ENCODE measurements at places on chromosomes 12 and 14.

DNA sequence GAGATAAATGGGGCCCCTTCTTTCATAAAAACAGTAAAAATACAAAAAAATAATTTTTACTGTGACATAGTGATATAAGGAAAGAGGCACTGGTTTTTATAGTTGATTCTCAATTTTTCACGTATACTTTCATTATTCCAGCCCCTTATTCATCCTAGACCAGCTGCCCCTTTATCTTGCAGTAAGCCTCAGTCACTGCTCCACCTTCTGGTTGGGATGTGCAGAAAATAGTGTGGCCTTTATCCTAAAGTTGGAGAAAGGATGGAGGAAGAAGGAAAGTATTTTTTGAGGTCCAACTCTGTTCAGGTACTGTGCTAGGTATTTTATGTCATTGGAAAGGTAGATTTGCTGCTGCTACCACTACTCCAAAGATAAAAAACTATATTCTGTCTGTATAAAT lies 172.7 kb downstream of the ANO6 start:
- DNase-seq: peak; percentile 66

DNA sequence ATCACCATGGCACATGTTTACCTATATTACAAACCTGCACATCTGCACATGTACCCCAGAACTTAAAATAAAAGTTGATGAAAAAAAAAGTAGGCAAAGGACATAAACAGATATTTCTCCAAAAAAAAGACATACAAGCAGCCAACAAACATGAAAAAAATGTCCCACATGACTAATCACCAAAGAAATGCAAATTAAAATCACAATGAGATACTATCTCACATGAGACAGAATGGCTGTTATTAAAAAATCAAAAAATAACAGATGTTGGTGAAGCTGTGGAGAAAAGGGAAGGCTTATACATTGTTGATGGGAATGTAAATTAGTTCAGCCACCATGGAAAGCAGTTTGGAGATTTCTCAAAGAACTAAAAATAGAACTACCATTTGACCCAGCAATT lies 68.0 kb upstream of the FAR2 start:
- DNase-seq: no peak

DNA sequence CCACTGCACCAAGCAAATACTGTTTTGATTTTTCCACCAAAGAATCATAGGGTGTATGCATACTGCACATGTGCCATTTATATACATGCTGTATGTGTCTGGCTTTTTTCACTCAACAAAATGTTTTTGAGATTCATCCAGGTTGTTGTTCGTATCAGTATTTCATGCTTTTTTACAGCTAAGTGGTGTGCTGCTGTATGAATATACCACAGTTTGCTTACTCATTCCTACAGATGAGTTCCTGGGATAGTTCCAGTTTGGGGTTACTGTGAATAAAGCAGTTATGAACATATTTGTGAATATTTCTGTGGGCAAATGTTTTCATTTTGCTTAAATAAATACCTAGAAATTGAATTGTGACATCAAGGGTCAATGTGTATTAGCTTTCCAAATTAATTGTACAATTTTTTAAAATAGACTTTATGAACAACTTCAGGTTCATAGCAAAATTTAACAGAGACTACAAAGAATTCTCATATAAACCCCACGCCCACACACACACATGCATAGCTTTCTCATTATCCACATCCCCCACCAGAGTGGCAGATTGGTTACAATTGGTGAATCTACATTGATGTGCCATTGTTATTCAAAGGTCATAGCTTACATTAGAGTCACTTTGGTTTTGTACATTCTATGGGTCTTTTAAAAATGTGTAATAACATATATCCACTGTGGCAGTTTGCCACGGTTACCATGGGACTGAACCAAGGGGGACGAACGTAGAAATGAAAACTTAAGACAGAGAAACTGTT lies 6.9 kb upstream of the KRT6A start:
- no peak for DNase-seq

DNA sequence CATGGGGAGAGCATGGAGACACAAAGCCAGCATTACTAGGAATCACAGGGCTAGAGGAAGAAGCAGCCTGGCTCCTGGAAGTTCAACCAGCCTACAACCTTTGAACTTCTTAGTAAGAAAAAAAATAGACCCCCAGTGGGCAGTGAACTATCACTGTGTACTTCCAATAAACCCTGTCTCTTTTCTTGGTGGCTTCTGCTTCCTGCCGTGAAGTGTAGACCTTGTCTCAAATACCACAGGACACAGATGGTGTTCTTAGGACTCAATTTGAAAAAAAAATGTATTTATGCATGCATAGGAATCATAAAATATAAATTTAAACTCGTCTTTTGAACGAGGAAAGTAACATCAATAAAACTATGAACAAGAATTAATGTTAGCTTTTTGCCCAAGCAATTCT lies 3.6 kb upstream of the PTGER2 start:
- no peak for DNase-seq

GRCh38 chr14:97878727-97879126 lies 1081.5 kb downstream of the VRK1 start:
- DNase-seq: no peak

DNA sequence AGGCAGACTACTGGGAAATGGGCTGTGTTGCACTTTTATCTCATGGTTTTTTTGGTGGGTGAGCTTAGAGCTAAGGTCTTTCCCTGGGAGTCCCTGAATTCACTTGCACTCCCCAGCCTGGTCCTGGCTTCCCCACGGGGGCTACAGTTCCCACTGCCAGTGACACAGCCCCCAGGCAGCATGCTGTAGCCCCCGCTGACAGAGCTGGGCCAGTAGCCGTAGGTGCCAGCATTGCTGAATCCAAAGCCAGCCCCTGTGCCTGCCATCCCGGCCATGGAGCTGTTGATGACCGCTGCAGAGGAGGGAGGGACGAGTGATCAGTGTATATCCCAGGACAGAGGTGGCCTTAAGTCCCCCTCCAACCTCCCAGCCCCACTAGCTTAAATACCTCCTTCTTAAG lies 6.9 kb upstream of the KRT72 start:
- no peak for DNase-seq

GRCh38 chr12:132452596-132453350 lies 37.2 kb upstream of the FBRSL1 start:
- no peak for DNase-seq

DNA sequence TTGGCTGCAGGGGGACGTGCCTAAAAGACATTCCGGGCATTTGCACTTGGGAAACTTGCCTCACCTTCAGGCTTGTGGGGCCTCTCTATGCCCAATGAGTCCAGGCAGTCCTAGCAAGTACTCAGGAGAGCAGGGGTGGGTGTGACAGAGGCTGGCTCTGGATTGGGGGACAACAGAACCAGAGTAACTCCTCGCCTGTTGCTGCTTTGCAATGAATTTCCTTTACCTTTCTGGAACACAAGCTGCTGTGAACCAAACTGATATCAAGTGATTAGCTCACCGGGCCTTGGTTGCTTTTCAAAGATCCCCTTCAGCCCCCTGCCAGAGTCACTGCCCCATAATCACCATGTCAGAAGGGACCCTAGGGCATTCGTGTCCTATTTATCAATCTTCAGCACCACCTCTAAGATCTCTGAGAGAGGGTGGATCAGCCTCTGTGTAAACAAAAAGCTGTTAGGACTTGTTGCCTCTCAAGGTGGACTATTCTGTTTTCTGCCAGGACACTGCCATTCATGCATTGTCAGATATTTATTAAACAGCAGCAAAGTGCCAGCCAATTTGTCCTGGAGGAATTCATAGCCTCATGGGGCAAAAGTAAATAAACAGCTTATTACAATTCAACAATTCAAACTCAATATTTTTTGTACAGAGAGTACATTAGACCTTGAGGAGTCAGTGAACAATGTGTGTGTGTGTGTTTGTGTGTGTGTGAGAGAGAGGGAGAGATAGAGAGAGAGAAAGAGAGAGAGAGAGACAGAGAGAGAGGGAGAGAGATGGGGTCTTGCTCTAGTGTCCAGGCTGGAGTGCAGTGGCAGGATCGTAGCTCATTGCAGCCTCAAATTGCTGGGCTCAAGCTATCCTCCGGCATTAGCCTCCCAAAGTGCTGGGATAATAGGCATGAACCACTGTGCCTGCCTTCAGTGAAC lies 11.3 kb downstream of the NFATC4 start:
- no peak for DNase-seq

GRCh38 chr12:91924827-91925226 lies 220.8 kb downstream of the BTG1 start:
- no peak for DNase-seq

GRCh38 chr14:96958057-96958456 lies 160.9 kb downstream of the VRK1 start:
- DNase-seq: no peak

GRCh38 chr12:92123780-92124688 lies 21.6 kb downstream of the BTG1 start:
- DNase-seq: no peak

DNA sequence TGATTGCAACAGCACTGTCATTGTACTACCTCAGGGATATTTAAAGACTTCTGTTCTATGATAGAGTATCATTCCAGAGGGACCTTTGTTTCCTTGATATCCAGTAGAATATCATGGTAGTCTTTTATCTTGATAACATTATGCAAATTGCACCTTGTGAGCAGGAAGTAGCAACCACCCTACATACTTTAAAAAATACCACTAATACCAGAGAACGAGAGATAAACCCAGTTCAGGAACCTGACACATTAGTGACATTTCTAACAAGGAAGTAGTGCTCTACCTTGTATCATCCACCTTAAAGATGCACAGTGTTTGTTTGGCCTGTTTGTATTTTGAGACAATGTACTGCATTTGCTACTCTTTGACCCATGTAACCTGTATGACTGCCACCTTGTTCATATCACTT lies 8.8 kb upstream of the MAP4K5 start:
- DNase-seq: no peak

DNA sequence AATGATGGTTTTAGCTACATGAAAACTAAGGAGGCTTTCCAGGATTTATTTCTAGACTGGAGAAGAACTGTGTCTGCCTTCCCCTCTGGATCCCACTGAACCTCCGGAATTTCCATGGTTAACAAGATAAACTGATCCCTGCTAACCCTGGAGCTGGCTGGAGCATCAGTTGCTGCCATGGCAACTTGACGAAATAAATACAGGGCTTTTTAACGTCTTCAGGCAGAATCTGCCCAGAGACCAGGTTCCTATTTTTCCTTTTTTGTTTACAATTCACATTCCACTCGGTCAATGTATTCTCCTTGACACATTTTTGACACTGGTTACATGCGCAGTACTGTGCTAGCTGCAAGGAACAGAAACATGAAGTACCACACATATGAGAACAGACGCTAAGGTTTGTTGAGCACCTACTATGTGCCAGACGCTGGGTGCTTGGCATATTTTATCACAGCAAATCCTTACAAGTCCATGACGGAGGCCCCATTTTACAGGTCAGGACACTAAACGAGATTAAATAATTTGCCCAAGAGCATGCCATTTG lies 1.7 kb downstream of the C14orf132 start:
- DNase-seq: no peak

DNA sequence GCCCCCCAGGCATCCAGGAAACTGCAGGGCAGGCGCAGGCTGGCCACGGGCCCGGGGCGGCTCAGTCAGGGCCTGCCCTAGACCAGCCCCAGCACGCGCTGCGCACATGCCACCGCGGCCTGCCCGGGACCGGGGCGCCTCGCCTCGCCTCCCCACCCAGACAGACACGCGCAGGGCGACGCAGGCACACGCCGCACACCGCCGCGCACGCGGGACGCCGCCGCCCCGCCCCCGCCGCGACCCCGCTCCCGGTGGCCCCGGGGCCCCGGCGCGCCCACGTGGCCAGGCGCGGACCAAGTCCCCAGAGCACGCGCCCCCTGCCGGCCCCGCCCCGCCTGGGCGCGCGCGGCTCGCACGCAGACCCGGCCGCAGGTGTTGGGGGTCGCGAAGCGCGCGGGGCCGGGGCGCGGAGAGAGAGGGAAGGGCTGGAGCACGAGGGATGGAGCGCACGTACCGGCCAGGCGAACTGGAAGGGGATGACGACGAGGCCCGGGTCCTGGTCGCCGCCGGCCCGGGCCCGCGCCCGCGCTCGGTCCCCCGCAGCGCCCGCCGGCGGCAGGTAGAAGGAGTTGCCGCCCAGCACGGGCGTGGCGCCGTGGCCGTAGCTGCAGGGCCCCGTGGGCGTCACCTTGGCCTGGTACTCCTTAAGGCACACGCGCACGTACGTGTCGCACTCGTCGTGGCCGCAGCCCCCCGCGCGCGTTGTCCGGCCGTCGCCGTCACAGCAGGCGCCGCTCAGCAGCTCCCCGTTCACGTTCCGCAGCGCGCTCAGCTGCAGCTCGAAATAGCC lies 1.1 kb downstream of the JAG2 start:
- DNase-seq: peak; percentile 52

DNA sequence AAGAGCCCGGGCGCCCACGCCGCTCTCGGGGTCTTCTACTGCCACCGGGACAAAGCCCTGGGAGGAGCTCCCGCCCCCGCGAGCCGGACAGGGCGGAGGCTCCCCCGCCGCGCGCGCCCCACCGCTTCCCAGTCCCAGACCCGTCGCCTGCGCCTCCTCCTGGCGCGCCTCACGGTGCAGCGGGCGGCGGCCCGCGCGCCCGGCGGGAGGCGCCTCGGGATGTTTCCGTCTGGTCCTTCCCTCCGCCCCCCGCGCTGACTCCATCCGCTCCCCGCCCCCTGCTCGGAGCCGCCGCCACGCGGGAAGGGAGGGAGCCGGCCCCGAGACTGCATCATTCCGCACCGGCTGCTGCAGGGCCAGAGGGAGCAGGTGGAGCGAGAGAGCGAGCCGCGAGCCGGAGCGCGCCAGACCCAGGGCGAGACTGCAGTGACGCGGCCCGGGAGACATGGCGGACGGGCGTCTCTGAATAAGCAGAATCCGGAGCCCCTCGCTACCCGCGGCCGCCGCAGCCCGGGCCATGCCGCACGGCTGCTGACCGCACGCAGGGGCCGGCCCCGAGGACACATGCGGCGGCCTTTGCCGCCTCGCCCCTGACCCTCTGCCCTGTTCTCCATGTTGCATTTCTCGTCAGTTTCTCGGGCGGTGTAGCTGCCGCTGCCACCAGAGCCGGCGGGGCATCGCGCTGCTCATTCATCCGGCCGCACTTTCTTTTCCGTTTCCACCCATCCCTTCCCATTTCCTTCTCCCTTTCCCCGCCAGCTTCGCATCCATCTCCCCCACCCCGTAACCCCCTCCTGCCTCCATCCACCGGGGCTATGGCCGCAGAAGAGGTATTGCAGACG lies at the start of gene BICD1:
BICD1 (plus strand) TSS at position 331 of the 842 bp plus-strand sequence; CDS start at position 816, 485 bp downstream.
- DNase-seq: peak; percentile 95

DNA sequence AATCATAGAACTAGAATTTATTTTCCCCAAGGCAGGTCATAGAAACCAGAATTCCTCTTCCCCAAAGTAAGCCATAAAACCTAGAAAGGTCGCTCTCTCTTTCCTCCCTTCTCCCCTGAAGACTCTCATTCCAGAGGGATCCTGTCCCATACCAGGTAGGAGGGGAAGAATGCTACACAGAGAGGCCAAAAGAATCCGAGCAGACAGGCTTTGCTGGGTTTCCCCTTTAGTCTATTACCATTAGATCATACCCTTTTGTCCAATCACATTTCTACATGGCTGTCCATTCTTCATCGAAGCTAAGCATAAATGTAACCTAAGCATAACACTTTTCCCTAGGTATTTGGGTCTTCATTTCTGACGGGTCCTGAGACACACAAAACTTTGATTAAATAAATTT lies 204.5 kb downstream of the SPTSSA start:
- DNase-seq: no peak

- DNase-seq: no peak
Observed at GRCh38 chr12:109632342-109632741, 58.7 kb downstream of the MVK start.
